ENCODE measurements at places on chromosomes 6 and 20.
A peak's percentile ranks its signal among the peaks of the same experiment; 100 is the strongest.

GRCh38 chr6:71725126-71725470, 161.3 kb upstream of the RIMS1 start:
- DNase-seq, result no peak

GRCh38 chr6:92399911-92400310, 1019.4 kb downstream of the EPHA7 start:
- no peak for DNase-seq

DNA sequence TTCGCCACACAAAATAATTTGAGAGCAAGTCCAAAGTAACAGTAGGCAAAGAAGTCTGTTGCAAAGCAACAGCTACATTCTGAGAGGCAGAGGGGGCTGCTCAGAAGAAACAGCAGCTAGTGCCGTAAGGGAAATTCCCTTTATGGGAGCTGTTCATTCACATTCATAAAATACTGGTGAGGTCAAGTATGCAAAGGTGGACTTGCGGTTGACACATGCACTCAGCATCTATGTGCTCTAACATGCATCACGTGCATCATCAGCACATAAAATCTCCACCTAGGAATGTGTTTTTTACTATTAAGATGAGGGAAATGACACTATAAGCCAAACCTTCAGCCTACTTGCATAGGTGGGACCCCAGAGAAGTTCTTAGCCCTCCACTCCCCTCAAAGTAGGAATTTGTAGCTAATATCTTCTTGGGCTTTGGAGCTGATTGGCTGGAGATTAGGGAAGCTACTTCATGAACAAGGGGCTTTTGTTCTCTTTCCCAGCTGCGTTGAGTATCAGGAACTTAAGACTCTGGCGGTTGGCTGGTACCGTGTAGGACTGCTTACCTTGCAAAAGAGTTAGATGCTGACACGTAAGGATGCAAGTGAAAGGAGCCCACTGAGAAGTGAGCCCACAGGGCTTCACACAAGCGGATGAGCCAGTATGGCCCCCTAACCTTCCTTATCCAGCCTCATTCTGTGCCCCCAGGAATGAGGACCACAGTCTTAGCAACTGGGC, 12.4 kb downstream of the CST3 start:
- no peak for DNase-seq

- no peak for DNase-seq
Measured at GRCh38 chr6:77025736-77026223, 437.5 kb downstream of the HTR1B start.

GRCh38 chr6:11341867-11342266, 109.4 kb upstream of the NEDD9 start:
- DNase-seq, result no peak

- no peak for DNase-seq
Measured at GRCh38 chr20:62822239-62822787, 5.5 kb downstream of the COL9A3 start.

DNA sequence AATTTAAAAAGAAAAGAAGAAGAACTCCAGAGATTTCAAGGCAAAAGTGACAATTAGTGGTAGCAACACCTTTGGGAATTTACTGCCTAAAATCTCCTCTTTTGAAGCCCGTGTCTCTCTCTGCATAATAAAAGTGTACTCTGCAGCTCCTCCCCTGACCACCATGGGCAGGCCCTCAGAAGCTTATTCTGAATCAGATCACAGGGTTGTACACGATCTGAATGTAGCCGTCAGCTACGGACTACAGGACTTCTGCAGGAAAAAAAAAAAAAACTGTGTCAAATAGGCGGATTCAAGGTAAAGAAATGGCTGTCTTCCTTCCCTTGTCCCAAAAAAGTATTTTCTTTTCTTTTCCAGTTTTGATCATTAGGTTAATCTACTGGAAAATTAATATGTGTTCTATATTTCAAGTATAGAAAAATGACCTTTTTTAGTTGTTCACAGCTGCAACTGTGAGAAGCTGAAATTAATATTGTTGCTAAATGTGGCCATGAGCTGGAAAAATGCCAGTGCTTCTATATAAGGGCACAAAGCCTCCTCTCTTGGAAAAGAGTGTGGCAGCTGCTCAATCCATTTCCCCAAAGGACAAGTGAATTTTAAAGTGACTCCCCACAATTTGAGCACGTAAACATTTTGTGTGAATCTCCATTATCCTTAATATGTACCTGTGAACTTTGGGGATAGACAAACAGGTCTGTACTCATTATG, 397.4 kb downstream of the C6orf118 start:
- DNase-seq, result no peak

GRCh38 chr6:76230711-76231110, 158.2 kb upstream of the IMPG1 start:
- no peak for DNase-seq

GRCh38 chr6:91486200-91486599, 899.3 kb upstream of the MAP3K7 start:
- no peak for DNase-seq

GRCh38 chr6:7035837-7036249, 71.9 kb upstream of the RREB1 start:
- DNase-seq, result no peak

DNA sequence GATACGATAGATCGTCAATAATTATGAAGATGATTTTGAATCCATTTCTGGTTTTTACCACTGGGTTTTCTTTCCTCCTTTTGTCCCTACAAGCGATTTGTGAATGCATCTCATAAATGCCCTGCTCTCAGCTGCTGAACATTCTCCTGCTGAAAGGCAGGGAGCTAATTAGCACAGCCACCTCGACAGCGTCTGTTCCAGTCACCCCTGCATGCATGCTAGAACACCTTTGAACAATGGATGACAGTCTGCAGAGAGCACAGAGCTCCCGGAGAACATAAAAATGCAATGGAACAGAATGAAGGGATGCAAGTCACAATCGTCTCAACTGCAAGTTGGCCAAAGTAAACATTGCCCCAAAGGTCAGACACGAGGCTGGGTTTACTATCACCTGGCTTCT, 105.8 kb downstream of the SLC35B3 start:
- DNase-seq, result no peak

DNA sequence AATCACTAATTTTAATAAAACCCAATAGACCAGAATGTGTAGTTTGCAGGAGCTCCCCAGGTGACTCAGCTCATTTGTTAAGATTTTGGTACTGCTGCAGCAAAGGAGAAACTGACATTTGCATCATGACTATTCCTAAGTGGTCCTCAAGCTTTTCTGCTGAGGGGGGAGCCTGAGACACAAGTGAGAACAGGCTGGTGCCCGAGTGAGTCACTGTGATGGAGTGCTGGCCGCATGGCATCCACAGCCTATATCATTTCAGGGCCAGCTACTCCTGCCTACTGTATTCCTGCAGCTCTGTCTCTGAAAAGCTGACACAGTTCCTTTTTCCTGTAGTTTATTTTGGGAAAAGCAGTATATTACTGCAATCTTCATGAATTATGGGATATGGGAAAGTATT, 113.7 kb upstream of the ENPP5 start:
- DNase-seq, result no peak

GRCh38 chr6:35634316-35634715, 54.4 kb downstream of the FKBP5 start:
- no peak for DNase-seq

DNA sequence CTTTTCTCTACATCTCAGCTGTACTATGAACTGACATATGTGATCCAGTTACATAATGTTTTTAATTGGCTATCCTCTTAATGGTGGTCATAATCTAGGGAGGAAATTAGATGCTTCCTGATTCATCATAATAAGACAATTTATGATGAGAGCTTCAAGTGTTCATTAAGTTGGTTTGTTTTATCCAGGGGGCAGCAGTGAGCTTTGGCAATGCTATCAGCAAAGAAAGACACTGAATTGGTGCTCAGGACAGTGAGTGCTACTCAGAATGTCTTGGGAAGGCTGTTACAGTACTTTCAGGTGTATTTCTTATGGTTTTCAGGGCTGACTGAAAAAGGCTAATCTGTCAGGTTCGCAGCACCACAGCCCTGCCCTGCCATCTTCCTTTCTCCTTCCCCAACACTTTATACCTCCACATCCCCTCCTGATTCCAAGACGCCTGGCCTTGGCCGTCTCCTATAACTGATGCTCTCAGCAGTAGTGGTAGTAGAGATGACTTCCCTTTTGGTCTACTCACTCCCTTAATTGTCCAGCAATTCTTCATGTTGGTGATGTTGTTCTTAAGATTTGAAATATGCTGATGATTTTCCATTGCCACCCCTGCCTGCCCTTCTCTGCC, 67.0 kb upstream of the TNFAIP3 start:
- no peak for DNase-seq

DNA sequence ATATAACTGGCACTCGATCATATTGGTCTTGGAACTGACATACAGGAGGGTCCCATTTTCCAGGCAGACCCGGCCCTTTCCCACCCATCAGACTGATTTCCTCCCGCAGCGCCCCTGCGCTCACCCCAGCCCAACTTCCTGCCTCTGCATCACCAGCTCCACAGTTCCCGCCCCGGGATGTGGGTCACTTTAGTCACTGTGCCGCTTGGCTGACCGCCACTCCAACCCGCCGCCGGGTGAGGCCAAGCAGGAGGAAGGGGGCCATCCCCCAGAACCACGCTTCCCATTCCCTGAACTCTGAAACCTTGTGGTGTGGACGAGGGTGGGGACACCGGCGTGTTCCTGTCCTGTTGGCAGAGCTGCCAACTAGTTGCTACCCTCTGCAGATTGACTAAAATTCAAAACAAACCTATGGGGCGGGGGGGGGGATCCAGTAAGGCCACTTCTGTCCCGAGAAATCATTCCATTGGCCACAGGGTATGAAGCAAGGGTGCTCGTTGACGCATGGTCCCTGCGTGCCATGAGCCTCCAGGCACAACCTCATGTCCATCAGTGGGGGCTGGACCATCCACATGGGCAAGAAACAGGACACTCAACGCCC, 12.3 kb downstream of the TGM2 start:
- DNase-seq, result peak; percentile 79

GRCh38 chr6:117951783-117952182, 44.7 kb downstream of the SLC35F1 start:
- no peak for DNase-seq

- DNase-seq, result no peak
Measured at GRCh38 chr6:54646069-54646950, 200.3 kb upstream of the FAM83B start.

DNA sequence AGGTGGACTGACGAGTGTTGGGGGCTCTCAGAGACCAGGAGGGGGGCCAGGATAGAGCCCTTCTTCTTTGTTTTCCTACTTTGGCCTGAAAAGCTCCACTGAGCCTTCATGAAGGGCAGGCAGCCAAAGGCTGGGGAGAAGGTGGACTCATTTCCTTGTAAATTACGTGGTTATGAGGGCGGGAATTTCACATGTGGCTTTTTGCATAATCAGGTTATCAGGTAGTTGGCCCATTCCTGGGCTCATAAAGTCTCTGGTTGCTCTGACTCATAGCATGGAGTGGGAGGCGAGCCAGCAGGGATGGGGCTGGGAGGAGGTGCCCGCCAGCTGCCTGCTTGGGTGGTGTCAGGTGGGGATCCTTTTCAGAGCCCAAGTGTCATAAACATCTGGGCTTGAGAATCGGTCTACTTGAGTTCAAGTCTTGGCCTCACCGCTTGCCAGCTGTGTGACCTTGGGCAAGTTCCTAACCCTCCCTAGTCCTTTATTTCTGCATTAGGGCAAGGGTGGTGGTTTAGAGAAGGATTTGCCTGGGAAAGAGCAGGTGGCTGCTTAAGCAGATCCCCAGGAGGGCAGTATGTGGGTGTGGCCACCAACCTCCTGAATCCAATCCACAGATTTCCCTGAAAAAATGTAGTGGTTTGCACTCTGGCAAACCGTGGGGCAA, 26.5 kb upstream of the RNF24 start:
- DNase-seq, result no peak

DNA sequence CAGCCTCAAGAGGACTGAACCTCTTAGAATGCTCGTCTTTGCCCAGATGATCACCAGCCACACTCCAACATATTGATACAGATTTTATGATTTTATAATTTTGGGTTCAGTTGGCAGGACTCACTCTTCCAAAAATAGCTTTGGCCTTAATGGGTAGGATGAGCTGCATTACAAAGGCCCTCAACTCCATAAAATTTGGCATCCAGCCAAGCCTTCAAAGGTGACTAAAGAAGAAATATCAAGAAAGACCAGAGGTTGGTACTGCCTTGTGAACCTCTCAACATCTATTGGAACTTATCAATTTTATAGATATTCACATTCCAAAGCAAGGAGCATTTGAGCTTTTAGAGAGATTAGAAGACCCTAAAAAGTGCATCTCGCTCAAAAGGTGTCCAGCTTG, 48.4 kb upstream of the SNAP25 start:
- DNase-seq, result no peak

GRCh38 chr6:10733151-10733715, 10.4 kb downstream of the TMEM14C start:
- DNase-seq, result no peak

GRCh38 chr20:53974785-53975555, 95.4 kb downstream of the BCAS1 start:
- DNase-seq, result no peak

GRCh38 chr6:109075934-109076333, 18.7 kb downstream of the SESN1 start:
- no peak for DNase-seq

DNA sequence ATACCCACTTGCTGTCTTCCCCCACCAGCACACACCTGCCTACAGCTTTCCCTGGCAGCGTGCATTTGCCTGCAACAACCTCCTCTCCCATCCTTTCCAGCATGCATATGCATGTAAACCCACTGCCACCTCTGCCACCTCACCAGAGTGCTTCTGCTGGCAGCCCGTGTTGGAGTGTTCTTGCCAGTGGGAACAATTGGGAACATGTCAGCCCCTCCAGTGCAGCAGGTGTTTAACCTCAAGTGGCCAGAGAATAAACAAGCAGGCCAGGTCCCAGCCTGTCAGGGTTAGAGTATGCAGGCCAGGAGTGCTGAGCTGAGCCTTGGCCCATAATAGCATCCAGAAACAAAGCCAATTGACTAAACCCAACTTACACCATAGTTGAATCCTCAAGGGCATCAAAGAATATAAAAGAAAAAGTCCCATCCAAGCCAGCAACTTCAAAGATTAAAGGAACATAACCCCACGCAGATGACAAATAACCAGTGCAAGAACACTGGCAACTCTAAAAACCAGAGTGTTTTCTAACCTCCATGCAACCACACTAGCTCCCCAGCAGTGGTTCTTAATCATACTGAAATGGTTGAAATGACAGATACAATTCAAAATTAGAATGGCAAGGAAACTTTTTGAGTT, 1212.1 kb upstream of the CITED2 start:
- no peak for DNase-seq

GRCh38 chr6:165556116-165556843, 106.8 kb downstream of the PDE10A start:
- DNase-seq, result no peak

DNA sequence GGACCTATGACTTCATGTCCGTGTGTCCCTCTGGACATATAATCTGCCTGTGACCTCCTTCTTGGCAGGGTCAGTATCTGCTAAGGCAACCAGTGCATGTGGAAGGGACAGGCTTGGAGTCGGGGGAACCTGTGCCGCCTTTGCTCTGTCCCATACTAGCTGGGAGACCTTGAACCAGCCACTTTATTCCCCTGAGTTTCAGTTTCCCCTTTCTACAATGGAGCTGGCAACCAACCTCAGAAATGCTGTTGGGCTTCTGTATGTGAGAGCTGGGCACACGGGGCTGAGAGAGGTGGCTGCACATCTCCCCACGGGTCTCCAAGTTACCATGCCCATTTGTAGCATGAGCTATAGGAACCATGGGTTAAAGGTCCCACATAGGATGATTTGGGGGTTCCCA, 53.8 kb downstream of the CD40 start:
- DNase-seq, result no peak

- DNase-seq, result no peak
Measured at GRCh38 chr20:56348305-56348693, 10.5 kb upstream of the FAM210B start.
